ENCODE measurements at places on chromosomes 11 and 22.
A peak's percentile ranks its signal among the peaks of the same experiment; 100 is the strongest.

- DNase-seq, result no peak
Observed at GRCh38 chr11:31107649-31108048, 261.9 kb downstream of the DCDC1 start.

- no peak for DNase-seq
Observed at GRCh38 chr11:122769126-122769780, 69.0 kb upstream of the CRTAM start.

GRCh38 chr22:39722501-39722900 lies 151.9 kb downstream of the CACNA1I start:
- no peak for DNase-seq

GRCh38 chr22:40388231-40388630 lies 17.8 kb downstream of the SGSM3 start:
- DNase-seq, result no peak

GRCh38 chr11:108370990-108371389 lies 96.3 kb downstream of the C11orf65 start:
- DNase-seq, result no peak

DNA sequence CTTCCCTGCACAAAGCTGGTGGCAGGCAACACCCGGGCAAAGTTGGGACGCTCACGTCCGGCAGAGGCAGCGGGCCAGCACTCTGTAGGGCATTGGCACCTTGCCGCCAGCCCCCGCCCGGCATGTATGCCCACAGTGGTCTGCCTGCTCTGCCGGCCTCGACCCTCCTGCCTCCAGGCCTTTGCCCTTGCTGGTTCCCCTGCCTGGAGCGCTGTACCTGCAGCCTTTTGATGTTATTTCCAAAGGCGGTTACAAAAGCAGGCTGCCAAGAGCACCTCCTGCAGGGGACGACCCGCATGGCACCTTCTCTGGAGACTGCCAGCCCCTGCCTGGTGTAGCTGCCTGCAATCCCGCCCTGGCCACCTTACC lies 56.5 kb upstream of the SHISAL1 start:
- no peak for DNase-seq

- no peak for DNase-seq
Observed at GRCh38 chr11:22928207-22928917, 68.1 kb upstream of the CCDC179 start.

DNA sequence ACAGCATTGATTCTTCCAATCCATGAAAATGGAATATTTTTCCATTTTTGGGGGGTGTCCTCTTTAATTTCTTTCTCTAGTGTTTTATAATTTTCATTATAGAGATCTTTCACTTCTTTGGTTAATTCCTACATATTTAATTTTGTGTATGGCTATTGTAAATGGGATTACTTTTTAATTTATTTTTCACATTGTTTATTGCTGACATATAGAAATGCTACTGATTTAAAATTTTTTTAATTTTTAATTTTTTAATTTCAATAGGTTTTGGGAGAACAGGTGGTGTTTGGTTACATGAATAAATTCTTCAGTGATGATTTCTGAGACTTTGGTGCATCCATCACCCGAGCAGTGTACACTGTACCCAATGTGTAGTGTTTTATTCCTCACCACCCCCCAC lies 26.6 kb upstream of the OOSP4B start:
- no peak for DNase-seq

GRCh38 chr11:77173494-77173893 lies 45.4 kb downstream of the MYO7A start:
- DNase-seq, result no peak

DNA sequence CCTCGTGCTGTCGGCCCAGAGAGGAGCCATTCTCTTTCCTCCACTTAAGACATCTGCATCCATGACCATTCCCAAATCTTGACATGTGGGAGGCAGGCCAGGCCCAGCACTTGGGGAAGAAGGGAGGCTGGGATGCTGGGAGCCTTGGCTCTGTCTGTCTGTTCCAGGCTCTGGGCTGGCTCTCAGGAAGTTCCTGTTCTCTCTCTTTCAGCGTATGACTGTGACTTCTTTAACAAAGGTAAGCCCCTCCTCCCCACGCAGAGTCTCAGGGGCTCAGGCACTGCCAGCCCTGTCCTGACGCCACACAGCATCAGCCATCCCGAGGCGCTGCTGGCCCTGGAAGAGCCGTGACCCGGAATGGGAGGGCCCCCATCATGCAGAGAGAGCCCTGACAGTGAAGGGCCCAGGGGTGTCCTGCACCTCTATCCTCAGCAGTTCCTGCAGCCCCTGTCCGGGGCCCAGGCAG lies 52.4 kb downstream of the OTOG start:
- DNase-seq, result no peak

GRCh38 chr11:100525635-100526034 lies 161.5 kb upstream of the ARHGAP42 start:
- no peak for DNase-seq

GRCh38 chr11:66579017-66579606 lies 10.7 kb upstream of the CTSF start:
- peak; percentile 67 for DNase-seq

DNA sequence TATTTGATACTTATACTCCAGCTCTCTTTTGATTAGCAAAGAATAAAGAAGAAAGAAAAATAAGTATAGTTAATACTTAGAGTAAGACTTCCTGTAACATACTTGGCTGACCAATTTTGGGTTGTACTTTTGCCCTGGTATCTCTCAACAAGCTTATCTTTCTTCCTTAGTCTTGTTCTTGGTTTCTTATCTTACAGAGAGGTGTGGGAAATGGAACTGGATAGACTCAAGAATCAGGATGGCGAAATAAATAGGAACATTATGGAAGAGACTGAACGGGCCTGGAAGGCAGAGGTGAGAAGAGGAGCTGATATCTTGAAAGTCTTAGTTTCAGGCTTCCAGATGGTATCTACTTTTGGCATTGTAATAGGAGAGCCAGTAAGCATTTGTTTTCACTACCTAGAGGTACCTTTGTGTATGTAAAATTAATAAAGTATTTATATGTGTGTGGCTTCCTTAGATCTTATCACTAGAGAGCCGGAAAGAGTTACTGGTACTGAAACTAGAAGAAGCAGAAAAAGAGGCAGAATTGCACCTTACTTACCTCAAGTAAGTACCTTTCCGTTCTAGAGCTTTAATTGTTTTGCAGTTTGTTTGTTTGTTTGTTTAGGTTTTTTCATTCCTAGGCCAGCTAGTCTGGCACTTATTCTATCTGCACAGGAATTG lies 11.3 kb upstream of the BACE1-AS start:
- DNase-seq, result no peak

- DNase-seq, result no peak
Observed at GRCh38 chr22:46557736-46558480, 20.5 kb upstream of the CELSR1 start.
